Right ventricle myocardium inferior (tissue), 1 donor: ENCODE measurements at places on chromosomes 5 and 9. TPM values are rescaled to one million over a fixed set of nuclear protein-coding genes. Genes with fewer than 3 reads are reported as not detected.

The CCL27 gene
- not detected for total RNA-seq

The TRAF2 gene
- total RNA-seq, result 12.6 TPM

The TXNDC8 gene
- not detected for total RNA-seq

The PCDHB13 gene
- total RNA-seq, result 2.6 TPM

The ZFP37 gene
- total RNA-seq, result 1.1 TPM

The RAB3C gene
- total RNA-seq, result 0.92 TPM

The RGS3 gene
- total RNA-seq, result 139 TPM

The PELO gene
- total RNA-seq, result 20.5 TPM

The TMEM215 gene
- not detected for total RNA-seq

The ADGRD2 gene
- not detected for total RNA-seq
